ENCODE measurements at places on chromosomes 4 and X.

DNA sequence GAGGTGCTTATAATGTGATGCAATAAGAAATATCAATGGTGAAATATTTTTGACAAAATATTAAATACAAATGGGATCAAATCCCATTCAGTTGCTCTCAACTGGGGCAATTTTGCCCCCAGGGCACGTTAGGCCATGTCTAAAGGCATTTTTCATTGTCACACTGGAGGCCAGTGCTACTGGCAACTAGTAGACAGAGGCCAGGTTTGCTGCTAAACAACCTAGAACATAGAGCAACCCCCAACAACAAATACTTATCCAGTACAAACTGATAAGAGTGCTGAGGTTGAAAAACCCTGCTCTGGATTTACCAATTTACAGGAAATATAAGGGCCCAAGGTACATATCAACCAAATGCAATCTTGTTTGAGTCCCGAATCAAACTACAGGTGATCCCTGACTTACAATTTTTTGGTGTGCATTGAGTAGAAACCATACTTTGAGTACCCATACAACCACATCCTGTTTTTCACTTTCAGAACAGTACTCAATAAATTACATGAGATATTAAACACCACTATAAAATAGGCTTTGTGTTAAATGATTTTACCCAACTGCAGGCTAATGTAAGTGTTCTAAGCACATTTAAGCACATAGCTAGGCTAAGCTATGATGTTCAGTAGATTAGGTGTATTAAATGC is 237.5 kb downstream of the HNRNPD start:
- no peak for DNase-seq

DNA sequence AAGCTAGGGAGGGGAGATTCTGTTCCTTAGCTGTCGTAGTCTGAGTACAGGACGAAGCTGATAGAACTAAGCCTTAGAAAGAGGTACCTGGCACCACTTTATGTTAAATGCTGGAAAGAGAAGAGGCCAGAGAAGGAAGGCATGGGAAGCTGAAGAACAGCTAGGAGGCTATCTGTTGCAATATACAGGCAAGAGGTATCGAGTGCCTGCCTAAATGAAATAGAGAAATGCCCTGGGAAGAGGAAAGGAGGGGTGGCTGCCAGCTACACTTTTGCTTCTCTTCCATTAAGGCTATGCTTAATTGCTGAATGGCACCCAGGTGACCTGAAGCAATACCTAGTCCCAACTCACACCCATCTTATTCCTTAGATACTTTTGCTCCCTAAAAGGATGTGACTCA is 380.4 kb upstream of the FGF13 start:
- no peak for DNase-seq

- DNase-seq = no peak
Measured at GRCh38 chrX:110257889-110258288, 60.0 kb downstream of the AMMECR1 start.

- DNase-seq = no peak
Measured at GRCh38 chrX:98795636-98796035, 1614.4 kb downstream of the PCDH19 start.

DNA sequence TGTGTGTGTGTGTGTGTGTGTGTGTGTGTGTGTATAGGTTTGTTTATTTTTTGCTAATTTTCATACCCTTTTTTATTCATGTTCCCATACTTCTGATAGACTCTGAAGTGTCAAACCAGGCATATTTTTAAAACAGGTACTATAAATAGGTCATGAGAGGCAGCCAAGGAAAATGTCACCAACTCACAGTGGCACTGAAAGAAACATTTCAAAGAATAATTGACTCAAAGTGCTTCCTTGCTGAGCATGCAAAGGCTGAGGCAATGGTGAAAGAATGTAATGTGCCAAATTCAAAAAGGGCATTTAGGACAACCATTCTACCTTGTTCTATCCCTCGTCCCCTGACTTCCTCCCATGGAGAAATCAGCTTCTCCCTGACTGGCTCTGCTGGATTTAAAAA is 95.5 kb downstream of the EIF4E start:
- DNase-seq = no peak

DNA sequence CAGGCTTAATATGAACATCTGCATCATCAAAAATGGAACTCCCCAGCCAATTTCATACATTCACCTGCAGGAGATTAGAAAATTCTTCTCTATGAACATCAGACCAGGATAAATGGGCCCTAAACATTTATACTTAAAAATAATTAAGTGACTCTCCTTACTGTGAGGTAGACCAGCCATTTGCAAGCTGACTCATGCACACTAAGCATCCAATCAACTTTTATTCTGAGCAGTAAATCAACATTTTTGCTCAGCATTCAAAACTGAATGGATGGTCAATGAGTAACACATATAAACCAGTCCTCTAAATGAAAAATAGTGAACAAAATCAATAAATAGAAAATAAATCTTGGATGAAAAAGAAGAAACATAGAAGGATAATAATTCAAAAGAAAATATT is 19.9 kb upstream of the PCDH10 start:
- DNase-seq = no peak
